Placental pericyte (primary cell): ENCODE measurements at places on chromosomes 3 and 15. TPM values are rescaled to one million over a fixed set of nuclear protein-coding genes. Genes with fewer than 3 reads are reported as not detected.

Gene PAK6
- total RNA-seq: under 0.01 TPM in 1 of 2 replicates, not detected in the other

Gene UBAP1L
- 2.1 and 2.2 TPM in 2 replicates for total RNA-seq

Gene AMIGO3
- total RNA-seq: 2.1 and 2.4 TPM in 2 replicates

Gene CPLX3
- total RNA-seq: not detected in 2 replicates

Gene NFKBIZ
- total RNA-seq: 90.3 and 165 TPM in 2 replicates

Gene TRH
- total RNA-seq: not detected in 2 replicates

Gene A4GNT
- not detected in 2 replicates for total RNA-seq

Gene CP
- total RNA-seq: 0.57 TPM in 1 of 2 replicates, not detected in the other

Gene C3orf85
- not detected in 2 replicates for total RNA-seq

Gene NME9
- not detected in 2 replicates for total RNA-seq

Gene GNAT1
- total RNA-seq: not detected in 2 replicates

Gene FGD5
- total RNA-seq: 0.14 and 0.22 TPM in 2 replicates

Gene ZNF80
- not detected in 2 replicates for total RNA-seq

Gene IVD
- total RNA-seq: 33.5 and 47.1 TPM in 2 replicates

Gene GOLGA8G
- not detected in 2 replicates for total RNA-seq

Gene ITIH4
- 0.57 and 0.88 TPM in 2 replicates for total RNA-seq

Gene GHSR
- total RNA-seq: not detected in 2 replicates

Gene PCSK6
- total RNA-seq: 1.1 and 41.6 TPM in 2 replicates

Gene TMIE
- total RNA-seq: 0.22 TPM in 1 of 2 replicates, not detected in the other

Gene ATR
- total RNA-seq: 17.7 and 42.1 TPM in 2 replicates

Gene TYRO3
- total RNA-seq: 7.7 and 13.6 TPM in 2 replicates

Gene KNG1
- not detected in 2 replicates for total RNA-seq

Gene RBPMS2
- 0.22 TPM in 1 of 2 replicates, not detected in the other for total RNA-seq

Gene KBTBD8
- 9.2 and 16.2 TPM in 2 replicates for total RNA-seq

Gene CNTN6
- total RNA-seq: under 0.01 TPM in 1 of 2 replicates, not detected in the other

Gene SYNPR
- not detected in 2 replicates for total RNA-seq

Gene LINS1
- total RNA-seq: 13.8 and 20.6 TPM in 2 replicates
